ENCODE measurements at places on chromosomes 1 and 21. TPM values are rescaled to one million over a fixed set of nuclear protein-coding genes. Genes with fewer than 3 reads are reported as not detected.

Gene GBP7
- total RNA-seq = not detected

Gene CLCNKA
- not detected for total RNA-seq

Gene SIK1
- 5.2 TPM for total RNA-seq

Gene LCK
- 0.43 TPM for total RNA-seq

Gene MAPKAPK2
- total RNA-seq = 45.3 TPM

Gene ADGRB2
- 14.2 TPM for total RNA-seq

Gene DENND2D
- total RNA-seq = 4.3 TPM

Gene GNG12
- total RNA-seq = 201 TPM

Gene LCE1C
- total RNA-seq = not detected

Gene RAP1A
- 13.5 TPM for total RNA-seq

Gene FAM43B
- total RNA-seq = under 0.01 TPM

Gene ALG14
- 6.4 TPM for total RNA-seq

Gene CYP4Z1
- total RNA-seq = not detected

Gene SLC25A34
- total RNA-seq = under 0.01 TPM

Gene MR1
- 35.8 TPM for total RNA-seq

Gene RAB42
- 3.9 TPM for total RNA-seq

Gene TFF2
- not detected for total RNA-seq

Gene PLA2G4A
- total RNA-seq = 12.1 TPM

Gene NUDT4B
- total RNA-seq = 25.4 TPM

Gene ZYG11A
- 1.7 TPM for total RNA-seq

Gene OR10Z1
- not detected for total RNA-seq

Gene CLIC6
- total RNA-seq = under 0.01 TPM

Gene DRAXIN
- total RNA-seq = not detected

Gene ATP1B1
- 37.1 TPM for total RNA-seq

Gene NBPF4
- under 0.01 TPM for total RNA-seq

Gene S100A3
- 20.3 TPM for total RNA-seq

Gene OR2T33
- not detected for total RNA-seq

Gene KLHDC8A
- total RNA-seq = not detected

Gene HHIPL2
- not detected for total RNA-seq

Gene SLC6A17
- total RNA-seq = under 0.01 TPM

Gene TAGLN2
- total RNA-seq = 167 TPM

Gene NKAIN1
- total RNA-seq = not detected

Gene GIPC2
- total RNA-seq = 0.43 TPM

Gene ADAM30
- total RNA-seq = under 0.01 TPM

Gene OR2G6
- total RNA-seq = not detected

All from fibroblast of villous mesenchyme (primary cell).